ENCODE measurements at places on chromosomes 3 and 15.

DNA sequence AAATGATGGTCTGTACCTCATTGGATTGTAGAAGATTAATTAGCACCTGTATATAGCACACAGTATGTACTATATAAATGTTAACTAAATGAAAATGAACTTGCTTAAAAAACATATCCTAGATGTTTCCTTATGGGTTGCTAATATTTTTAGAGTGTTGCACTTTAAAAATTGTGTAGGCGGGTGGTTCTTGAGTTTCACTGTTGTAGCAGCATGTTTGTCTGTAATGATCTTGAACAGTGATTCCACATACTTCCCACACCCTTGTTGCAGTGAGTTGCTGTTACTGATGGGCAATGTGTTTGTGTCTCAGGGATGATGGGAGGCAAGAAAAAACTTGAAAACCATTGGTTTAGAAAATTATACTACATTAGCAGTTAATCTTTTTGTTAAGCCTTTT lies 22.0 kb downstream of the USP3 start:
- DNase-seq = no peak

DNA sequence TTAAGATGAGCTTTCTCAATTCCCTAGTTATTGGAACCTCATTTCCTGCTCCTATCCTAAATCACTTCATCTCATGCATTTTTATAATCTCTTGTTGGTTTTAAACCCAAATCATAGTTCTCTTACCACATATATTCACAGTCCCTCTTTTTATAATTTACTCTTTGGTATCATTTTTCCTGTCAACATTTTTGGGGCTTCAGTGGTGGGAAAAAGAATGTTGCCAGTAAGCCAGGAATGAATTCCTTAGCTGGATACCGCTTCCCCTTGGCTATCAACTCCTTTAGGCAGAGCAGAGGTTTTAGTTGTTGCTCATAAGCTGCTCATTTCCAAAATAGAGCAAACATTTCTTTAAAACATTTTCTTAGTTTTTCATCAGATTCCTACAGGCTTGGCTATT lies 112.3 kb downstream of the GALK2 start:
- DNase-seq = no peak

GRCh38 chr15:71647487-71647808 lies 162.9 kb upstream of the NR2E3 start:
- no peak for DNase-seq

- no peak for DNase-seq
Measured at GRCh38 chr15:100353449-100353848, 11.7 kb upstream of the ADAMTS17 start.

GRCh38 chr3:100260081-100260684 lies 609 bp upstream of the TBC1D23 start:
- DNase-seq = peak; percentile 34

DNA sequence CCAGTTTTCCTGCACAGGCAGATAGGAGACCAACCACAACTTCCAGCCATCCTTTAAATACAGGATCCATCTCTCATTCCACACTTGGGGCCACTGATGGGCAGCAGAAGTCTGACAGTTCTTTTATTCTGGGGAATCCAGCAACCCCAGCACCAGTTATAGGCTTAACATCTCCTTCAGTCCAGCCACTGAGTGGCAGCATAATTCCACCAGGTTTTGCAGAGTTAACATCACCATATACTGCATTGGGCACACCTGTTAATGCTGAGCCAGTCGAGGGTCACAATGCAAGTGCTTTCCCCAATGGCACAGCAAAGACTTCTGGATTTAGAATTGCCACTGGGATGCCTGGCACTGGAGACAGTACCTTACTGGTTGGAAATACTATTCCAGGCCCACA lies 2.9 kb downstream of the NPAP1 start:
- DNase-seq = no peak

DNA sequence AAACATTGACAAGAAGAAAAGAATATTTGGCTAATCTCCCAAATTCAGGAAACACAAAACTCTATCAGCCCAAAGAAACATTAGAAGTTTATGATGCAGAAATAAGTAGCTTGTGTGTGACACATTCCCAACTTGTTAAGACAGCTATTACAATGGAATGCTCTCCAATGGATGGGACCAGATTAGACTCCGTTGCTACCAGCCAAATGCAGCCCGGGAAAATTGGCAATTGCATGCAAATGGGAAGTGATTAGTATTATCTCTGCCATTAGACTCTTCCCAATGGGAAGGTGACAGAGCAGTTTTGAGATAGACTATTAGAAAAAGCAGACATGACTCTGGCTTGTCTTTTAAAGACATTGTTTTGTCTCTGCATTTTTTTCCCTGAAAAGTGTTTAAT lies 37.4 kb upstream of the KCNMB2 start:
- DNase-seq = no peak

DNA sequence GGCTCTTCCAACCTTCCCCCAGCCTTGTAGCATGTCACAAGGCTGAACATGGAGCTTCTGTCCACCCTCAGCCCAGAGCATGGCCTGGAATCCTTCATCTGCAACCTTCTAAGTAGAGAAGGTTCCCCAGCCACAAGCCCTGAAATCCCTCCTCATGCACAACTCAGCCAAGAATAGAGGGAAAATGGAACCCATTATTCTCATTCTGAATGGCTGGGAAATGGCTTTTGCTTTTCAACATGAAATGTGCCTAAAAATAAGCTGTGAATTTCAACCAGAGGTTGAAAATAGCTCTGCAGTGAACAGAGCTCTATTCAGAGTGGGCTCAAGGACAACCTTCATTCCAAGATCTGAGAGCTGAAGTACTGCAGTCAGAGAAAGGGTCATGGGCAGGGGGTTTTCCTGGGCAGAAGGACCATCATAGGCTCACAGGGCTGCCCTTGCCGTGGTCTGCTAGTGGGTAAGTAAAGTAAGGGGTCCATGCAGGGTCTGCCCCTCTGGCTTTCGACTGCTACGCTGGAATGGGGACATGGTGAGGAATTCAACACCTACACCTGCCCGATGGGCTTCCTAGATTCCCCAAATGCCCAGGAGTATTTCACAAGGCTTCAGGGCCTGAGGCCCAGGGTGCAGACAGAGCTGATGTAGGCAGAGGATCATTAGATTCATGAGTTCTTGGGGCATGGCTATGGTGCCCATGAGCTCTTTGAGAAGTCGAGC lies 35.9 kb downstream of the POC1A start:
- DNase-seq = no peak

DNA sequence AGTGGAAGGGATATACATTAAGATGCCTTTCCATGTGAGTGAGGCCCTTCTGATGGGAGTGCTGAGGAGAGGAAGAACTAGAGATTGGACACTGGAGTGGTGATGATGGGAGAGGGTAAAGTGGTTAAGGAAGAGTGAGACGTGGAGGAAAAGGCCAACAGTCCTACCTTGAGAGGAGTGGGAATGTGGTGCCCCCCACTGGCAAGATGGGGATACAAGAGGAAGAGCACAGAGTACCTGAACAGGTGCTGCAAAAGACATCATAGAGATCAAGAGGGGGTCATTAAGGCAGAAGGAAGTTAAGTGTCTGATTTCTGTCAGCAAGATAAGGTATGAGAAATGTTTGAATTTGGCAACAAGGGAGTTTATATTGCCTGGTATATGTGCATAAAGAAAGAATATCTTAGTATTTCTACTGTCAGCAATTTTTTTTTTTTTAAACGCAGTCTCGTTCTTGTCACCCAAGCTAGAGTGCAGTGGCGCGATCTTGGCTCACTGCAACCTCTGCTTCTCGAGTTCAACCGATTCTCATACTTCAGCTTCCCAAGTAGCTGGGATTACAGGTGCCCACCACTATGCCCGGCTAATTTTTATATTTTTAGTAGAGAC lies 34.0 kb downstream of the ARIH2 start:
- peak; percentile 25 for DNase-seq

DNA sequence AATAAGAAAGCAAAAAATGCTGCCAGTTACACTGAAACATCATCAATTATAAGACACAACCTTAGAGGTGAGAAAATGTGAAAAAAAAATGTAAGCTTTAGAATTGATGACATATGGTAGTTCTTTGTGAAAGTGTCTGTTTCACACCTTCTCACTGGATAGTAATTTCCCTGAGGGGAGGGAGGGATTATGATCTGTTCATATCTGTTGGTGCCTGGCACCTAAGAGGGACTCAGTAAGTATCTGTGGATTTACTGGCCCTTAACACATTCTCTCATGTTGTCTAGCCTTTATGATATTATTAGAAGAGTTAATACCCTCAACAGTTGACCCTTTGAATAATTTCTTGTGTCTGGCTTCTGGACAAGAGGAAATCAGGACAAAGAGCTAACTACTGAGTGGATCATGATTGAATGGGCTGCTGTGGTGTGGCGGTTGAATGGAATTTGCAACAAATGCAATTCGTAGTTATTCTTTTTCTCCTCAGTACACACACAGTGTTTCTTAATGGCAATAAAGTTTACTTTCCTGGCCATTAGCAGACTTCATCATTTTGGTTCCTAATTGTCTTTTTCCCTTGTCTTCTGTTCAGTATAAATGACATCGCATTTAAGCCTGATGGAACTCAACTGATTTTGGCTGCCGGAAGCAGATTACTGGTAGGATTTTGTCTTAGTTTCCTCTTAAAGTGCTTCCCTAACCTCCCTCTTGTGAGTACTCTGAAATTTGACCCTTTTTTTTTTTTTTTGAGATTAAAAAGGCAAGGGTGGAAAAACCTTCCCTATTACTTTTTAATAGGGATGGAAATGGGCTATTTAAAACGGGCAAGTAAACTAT lies 9.5 kb downstream of the IFT122 start:
- no peak for DNase-seq

GRCh38 chr3:159280386-159281191 lies 478.7 kb downstream of the MFSD1 start:
- DNase-seq = no peak

- no peak for DNase-seq
Measured at GRCh38 chr15:67329984-67330733, 75.6 kb downstream of the IQCH start.

- DNase-seq = no peak
Measured at GRCh38 chr3:71453822-71454511, 129.6 kb downstream of the FOXP1 start.

GRCh38 chr3:134710313-134710680 lies 59.5 kb upstream of the KY start:
- DNase-seq = no peak

GRCh38 chr15:78969687-78970349 lies 25.0 kb upstream of the CTSH start:
- DNase-seq = no peak

DNA sequence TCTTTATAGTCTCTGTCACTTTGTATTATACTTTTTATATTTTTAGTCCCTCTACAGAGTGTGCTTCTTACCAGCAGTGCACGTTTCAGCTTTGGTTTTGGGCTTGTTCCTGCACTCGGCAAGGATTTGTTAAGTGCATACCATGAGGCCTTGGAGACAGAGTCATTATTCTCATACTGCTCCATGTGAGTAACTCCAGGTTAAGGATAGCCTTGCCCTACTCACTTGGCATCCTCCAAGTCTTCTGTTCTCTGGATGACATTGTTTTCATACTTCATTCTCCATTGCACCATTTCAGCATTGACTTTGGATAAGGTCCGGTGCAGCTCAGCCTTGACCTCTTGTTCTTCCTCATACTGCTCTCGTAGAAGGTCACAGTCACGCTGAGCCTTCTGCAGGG lies 96.4 kb downstream of the MYH15 start:
- no peak for DNase-seq

DNA sequence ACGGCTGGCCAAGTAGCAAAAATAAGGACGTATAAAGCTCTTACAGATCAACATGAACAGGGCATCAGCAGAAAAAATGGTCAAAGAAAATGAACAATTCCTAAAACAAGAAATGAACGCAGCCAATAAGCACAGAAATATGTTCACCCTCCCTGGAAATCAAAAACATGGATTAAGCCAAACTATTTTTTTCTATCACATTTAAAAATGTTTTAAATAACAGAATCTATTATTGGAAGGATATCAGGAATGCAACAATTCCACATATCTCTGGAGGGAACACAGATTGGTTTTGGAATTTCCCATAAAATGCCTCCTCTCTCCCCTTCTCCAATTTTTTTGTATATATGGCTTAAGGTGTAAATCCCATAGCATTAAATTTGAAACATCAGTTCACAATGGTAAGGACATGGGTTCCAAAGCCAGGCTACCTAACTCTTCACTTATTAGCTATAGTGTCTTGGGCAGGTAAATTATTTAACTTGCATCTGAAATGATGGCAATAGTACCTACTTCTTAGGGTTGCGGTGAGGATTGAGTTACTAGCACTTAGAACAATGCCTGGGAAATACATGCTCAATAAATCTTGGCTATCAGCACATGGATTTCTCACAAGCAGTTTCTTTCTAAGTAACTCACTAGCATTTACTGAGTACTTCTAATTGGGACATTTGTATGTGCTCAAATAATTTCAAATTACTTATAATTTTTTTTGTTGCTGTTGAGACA lies 10.1 kb downstream of the UACA start:
- DNase-seq = no peak

GRCh38 chr3:23869977-23870662 lies 46.7 kb downstream of the NKIRAS1 start:
- no peak for DNase-seq

GRCh38 chr3:112759210-112759609 lies 87.5 kb downstream of the CD200R1L start:
- no peak for DNase-seq

DNA sequence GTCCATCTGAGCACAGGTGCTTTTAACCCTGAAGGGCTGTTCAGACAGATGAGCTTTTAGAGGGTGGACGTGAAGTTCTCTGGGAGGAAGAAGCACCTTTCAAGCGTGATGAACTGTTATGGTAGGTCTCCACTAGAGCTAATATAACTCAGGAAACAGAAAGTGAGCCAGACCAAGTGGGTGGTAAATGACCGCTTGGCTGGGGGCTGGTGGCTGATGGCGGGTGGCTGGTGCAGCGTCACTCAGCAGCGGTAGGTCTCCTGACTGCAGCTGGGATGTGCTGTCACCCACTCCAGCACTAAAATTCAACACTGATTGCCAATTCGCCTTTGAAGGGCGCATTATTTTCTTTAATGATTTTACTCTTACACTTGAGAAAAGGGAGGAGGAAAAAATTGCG lies 31.2 kb upstream of the LACTB start:
- no peak for DNase-seq

DNA sequence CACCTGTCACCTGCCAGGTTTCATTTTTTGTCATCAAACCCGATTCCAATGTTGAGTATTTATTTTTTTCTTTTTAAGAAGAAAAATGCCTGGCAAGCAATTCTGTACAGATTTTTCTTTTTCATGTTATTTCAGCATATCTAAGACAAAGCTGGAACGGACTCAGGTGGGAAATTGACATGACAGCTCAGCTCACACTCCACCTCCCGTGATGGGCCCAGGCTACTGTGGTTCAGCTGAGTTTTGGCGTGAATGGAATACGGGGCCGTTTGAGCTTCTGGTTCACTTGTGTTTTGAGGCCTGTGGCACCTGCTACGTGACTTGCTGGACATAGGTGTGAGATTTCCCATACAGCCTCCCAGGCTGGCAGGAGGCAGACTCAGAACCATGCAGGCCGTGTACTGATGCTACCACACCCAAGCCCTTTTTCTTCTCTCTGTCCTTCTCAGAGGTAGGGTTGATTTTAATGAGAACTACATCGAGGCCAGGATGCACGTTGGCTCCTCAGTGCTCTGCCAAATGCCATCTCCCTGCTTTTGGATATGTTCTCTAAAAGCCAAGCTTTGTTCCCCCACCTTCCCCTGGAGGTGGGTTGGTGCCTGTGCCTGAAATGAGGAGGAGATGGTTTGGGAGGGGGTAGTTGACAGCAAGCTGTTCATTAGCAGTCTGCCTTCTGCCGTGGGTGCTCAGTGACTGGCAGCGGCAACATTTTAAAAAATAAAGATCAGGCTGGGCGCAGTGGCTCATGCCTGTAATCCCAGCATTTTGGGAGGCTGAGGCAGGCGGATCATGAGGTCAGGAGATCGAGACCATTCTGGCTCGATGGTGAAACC lies 48.7 kb downstream of the TRAK1 start:
- no peak for DNase-seq

- no peak for DNase-seq
Measured at GRCh38 chr15:47813748-47814384, 96.6 kb downstream of the SEMA6D start.
